ENCODE measurements at places on chromosomes 3 and 15.
A peak's percentile ranks its signal among the peaks of the same experiment; 100 is the strongest.

DNA sequence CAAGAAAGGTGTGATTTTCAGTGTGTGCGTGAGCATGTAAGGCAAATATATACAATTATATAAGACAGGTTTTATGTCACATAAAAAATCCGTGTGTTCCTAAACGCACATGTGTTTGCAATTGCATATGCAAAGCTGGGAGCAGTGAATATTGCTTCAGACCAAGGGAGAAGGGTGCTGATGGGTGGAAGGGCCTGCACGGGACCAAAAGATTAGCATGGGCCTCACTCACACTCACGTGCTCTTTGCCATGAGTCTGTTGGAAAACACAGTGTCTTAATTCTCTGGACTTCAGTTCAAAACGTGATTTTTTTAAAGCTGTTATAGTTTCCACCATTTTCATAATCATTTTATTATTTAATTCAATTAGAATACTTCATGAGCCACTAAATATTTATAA, 7.2 kb upstream of the ARRDC4 start:
- no peak for DNase-seq

DNA sequence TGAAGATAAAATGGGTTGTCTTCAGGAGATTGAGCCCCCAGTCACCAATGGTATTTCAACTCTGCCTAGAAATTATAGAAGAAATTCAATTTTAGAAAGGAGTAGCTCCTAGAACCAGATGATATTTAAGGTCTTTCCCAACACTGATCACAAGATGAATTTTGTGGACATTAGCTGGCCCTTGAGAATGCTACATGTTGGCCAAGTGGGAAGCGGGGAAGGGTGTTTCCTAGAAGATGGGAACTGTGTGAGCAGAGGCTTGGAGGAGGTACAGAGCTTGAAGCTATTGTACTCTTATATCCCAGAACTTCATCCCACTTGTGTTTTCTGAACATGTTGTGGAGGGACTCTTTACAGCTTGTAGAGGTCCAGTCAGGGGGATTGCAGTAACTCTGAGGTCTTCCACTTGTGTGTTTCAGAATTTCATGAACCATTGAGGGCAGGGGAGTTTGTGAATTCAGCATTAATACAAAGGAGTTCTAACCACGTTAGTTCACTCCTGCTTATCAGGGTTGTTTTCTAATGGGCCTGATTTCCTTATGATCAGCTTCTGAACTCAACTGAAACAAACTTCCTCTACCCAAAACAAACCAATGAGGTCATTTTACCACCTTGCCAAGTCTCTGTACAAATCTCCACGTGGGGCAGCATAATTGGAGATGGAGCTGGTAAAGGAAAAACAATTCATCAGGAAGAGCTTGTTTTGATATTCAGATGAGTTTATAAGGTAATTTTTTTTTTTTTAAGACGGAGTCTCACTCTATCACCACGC, 152.6 kb upstream of the TPM1 start:
- no peak for DNase-seq

DNA sequence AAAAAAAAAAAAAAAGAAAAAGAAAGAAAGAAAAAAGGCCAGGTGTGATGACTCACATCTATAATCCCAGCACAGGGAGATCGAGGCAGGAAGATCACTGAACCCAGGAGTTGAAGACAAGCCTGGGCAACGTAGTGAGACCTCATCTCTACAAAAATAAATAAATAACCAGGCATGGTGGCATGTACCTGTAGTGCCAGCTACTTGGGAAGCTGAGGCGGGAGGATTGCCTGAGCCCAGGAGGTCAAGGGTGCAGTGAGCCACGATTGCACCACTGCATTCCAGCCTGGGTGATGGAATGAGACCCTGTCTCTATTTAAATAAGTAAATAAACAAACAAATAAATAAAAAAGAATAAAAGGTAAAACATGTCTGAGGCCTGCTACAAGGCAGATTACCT, 39.3 kb upstream of the LACTB start:
- DNase-seq = no peak

DNA sequence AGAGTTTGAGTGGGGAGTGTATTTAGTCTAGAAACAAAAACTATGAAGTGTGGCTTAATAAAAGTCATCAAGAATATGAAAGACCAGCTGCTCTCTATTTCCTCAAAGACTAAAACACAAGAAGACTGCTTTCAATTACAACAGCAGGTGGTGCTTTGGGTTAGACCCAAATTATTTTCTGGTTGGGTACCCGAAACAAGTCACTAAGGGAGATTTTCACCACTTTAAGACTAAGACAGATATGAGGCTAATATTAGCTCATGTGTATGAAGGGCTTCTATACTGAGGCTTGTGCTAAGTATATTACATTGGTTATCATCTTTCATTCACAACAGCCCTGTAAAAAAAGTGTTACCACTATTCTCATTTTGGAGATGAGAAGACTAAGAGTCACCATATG, 43.1 kb downstream of the COL8A1 start:
- no peak for DNase-seq

- no peak for DNase-seq
Observed at GRCh38 chr3:180704532-180704931, 25.2 kb upstream of the CCDC39 start.

DNA sequence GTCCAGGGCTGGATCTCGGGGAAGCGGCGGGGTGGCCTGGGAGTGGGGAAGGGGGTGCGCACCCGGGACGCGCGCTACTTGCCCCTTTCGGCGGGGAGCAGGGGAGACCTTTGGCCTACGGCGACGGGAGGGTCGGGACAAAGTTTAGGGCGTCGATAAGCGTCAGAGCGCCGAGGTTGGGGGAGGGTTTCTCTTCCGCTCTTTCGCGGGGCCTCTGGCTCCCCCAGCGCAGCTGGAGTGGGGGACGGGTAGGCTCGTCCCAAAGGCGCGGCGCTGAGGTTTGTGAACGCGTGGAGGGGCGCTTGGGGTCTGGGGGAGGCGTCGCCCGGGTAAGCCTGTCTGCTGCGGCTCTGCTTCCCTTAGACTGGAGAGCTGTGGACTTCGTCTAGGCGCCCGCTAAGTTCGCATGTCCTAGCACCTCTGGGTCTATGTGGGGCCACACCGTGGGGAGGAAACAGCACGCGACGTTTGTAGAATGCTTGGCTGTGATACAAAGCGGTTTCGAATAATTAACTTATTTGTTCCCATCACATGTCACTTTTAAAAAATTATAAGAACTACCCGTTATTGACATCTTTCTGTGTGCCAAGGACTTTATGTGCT, 527 bp downstream of the B2M start:
- no peak for DNase-seq

- no peak for DNase-seq
Observed at GRCh38 chr3:72657666-72658065, 190.6 kb downstream of the SHQ1 start.

DNA sequence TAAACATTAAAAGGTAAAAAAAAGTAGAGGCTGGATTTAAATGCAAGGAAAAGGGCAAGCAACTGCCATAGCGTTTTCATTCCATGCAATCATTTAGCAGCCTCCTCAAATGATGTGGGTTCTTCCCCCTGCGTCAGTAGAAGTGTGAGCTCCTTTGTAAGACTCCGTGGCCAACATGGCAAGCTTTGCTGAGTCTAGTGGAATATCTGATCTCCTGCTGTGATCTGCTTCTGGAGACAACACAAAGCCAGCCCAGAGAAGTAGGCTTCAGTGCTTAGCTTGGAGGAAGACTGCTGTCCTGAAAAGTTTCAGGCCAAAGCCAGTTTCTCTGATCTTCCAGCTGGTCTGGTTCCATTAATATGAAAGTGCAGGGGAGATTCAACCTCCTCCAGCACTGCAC, 70.4 kb downstream of the ARPP21 start:
- DNase-seq = no peak

- no peak for DNase-seq
Observed at GRCh38 chr15:99635794-99636193, 70.0 kb downstream of the MEF2A start.

DNA sequence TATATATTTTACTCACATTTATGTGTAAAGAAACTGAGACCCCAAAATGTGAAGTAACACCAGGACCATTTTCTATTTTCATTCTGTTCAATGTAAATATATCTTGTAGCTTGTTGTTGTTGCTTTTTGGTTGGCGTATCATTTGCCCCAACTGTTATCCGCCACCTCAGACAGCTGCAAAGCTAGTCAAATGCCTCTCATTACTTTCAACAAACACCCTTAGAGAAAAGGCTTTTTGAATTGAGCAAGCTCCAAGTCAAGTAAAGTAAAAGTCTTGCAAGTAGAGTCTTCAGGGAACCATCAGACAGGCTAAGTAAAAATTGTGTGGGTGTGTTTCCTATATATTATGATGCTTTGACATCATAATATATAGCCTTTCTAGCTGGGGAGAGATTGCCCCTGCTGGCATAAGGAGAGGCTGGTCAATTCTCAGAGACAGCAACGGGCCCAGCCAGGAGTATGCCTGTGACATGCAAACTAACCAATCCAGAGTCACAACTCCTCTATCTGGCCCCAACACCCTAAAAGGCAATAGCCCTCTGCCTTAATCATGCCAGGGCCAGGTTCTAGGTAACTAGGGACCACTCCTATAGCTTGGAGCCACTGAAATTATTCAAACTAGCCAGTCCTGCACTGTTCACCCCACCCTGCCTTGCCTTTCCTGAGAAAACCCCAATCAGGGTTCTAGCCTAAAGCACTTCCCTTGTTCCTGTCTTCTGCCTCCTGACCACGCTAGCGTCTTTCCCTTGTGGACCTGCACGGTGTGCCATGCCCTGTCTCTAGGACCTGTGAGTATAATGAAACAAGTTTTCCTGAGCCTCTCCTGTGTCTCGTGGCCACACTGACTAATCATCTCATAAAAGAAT, 75.6 kb downstream of the RAD18 start:
- no peak for DNase-seq

- DNase-seq = no peak
Observed at GRCh38 chr3:37899101-37899707, 37.5 kb downstream of the CTDSPL start.

DNA sequence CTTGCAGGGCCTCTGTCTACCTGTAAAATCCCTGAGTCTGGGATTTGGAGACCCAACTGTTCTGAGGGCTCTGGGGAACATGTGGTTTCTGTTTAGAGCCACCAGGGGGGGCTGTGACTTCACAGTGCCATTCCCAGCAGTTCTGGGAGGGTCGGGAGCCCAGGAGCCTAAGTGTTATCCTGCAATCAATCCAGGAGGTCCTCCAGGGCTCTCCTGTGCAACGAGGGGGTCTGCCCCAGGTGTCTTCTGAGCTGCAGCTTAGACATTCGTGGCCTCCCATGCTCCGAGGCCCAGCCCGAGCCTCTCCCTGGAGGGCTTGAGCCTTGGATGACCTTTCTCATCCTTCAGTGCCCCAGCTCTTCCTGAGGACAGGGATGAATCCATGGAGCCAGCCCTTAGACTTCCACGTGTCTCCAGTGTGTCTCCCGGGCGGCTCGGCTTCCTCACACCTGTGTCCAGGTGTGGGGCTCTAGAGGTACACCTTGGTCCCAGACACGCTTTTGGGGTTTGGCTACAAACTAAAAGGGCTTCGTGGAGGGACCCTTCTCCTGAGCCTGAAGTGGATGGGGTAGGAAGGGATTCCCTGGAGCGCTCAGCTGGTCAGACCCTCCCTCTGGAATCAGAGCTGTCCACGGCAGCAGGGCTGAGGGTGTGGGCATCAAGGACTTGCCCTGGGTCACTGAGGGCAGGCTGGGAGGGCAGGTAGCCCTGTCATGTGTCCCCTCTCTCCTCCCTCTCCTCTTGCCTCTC, 20.3 kb upstream of the ABTB1 start:
- DNase-seq = no peak

DNA sequence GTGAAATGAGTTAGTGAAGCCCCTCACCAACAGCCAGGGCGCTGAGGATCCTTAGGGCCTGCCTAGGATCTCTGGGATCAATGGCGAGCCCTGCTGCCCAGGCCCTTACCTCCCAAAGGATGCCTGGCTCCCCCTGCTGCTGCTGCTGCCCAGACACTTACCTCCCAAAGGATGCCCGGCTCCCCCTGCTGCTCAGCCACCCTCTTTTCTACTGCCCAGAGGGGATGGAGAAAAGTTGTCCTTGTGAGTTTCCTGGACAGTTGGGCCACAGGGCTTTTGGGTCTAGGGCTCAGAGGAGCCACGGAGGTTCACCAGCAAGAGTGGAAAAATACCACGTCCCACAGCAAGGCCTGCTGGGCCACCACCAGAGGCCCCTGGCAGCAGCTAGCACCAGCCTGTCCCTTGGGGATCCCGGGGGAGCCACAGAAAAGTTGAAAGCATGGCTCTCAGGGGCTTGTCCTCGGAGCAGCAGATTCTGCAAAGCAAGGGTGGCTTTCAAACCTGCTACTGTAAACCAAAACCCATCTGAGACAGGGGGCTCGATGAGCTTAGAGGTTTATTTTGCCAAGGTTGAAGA, 59.4 kb downstream of the SLC6A6 start:
- DNase-seq = peak; percentile 90

- no peak for DNase-seq
Observed at GRCh38 chr3:11170052-11170770, 15.9 kb downstream of the HRH1 start.

DNA sequence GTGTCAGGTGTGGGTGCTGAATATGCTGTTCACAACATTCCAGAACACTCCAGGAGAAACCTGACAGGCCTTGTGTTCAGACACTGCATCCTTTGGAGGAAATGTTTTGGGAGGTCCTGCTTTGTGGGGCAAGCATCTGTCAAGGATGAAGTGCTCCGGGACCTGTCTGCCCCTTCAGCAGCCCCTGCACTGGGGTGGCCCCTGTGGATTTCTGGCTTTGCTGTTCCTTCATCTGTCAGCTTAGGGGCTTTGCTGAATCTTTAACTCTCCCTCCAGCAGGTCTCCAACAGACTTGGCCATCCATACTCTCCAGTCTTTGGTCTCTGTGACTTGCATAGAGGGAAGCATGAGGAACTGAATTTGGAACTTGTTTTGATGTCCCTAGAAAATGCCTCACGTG, 3.1 kb downstream of the PRR23E start:
- DNase-seq = no peak

DNA sequence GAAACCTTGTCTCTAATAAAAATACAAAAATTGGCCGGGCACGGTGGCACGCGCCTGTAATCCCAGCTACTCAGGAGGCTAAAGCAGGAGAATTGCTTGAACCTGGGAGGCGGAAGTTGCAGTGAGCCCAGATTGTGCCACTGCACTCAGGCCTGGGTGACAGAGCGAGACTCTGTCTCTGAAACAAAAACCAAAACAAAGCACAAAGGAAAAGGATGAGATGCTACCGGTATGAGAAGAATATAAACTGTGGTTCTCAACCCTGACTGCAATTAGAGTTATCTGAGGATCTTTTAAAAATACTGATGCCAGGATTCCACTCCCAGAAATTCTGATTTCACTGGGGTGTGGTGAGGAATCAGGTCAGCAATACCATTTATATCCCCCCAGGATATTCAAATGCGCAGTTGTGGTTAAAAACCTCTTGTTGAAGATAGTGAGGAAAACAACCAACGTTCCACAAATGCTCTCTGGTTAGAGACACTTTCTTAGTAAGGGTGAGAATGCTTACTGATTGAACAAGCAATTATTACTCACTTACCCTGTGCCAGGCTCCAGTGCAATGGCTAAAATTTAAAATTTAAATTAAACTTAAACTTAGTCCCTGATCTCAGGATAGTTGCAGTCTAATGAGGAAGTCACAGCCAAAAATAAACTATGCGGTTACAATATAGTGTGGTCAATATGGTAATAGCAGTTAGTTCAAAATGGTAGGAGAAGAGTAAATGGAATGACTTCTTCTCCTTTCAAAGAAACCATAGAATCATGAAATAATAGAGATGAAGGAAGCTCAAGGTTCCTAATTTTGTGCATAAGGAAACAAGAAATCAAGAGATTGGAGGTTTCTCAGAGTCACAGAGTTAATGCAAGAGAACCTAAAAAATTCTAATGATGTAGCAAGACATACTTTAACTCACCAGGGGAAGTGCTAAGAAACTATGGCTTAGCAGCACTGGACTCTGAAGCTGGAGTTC, 109.5 kb downstream of the SSR3 start:
- no peak for DNase-seq

- no peak for DNase-seq
Observed at GRCh38 chr3:98185180-98185579, 18.7 kb downstream of the OR5H15 start.

Measured in 8988T (cell line).